ENCODE measurements at places on chromosomes 11 and 22. TPM values are rescaled to one million over a fixed set of nuclear protein-coding genes. Genes with fewer than 3 reads are reported as not detected.

Gene GPHA2
- total RNA-seq, result not detected

Gene F2
- total RNA-seq, result not detected

Gene PSMC3
- total RNA-seq, result 188 TPM

Gene MAP6
- 0.13 TPM for total RNA-seq

Gene CREB3L1
- total RNA-seq, result not detected

Gene CENPM
- 84.9 TPM for total RNA-seq

Gene NXPE1
- total RNA-seq, result not detected

Gene USP35
- total RNA-seq, result 5.5 TPM

Gene OR51B5
- total RNA-seq, result not detected

Gene KCNE3
- not detected for total RNA-seq

Gene PGA5
- not detected for total RNA-seq

Gene DBX1
- not detected for total RNA-seq

Gene ZBED5
- 38.4 TPM for total RNA-seq

Gene CHADL
- total RNA-seq, result not detected

Gene RIBC2
- 12.4 TPM for total RNA-seq

Gene OR2AG1
- total RNA-seq, result not detected

Gene KREMEN1
- total RNA-seq, result 0.13 TPM

Gene PPFIA1
- 44.7 TPM for total RNA-seq

Gene PHETA2
- total RNA-seq, result 3.0 TPM

Gene MN1
- total RNA-seq, result 0.10 TPM

Gene SCGB1C1
- total RNA-seq, result not detected

Gene RASD2
- total RNA-seq, result 0.11 TPM

Gene TSPAN32
- total RNA-seq, result 2.9 TPM

Gene GLB1L3
- 4.8 TPM for total RNA-seq

Gene TESMIN
- total RNA-seq, result 1.7 TPM

Gene SCGB1D4
- not detected for total RNA-seq

Gene PHOX2A
- total RNA-seq, result not detected

Gene FGF4
- not detected for total RNA-seq

Gene TRIM6
- total RNA-seq, result 0.44 TPM

Gene LRRC75B
- 1.3 TPM for total RNA-seq

Gene FAM181B
- not detected for total RNA-seq

Gene MCAT
- total RNA-seq, result 31.0 TPM

Gene CHRM4
- not detected for total RNA-seq

Gene APOBEC3C
- total RNA-seq, result 120 TPM

Gene SLC22A25
- not detected for total RNA-seq

Gene INPP5J
- not detected for total RNA-seq

Gene TYR
- total RNA-seq, result not detected

Gene DENND6B
- total RNA-seq, result 4.3 TPM

Gene XKR3
- total RNA-seq, result not detected

Gene VPS26B
- total RNA-seq, result 35.5 TPM

Gene INS
- not detected for total RNA-seq

Gene GPR83
- 0.19 TPM for total RNA-seq

Gene NCAM1
- 0.11 TPM for total RNA-seq

Gene IGSF9B
- 23.1 TPM for total RNA-seq

Gene C11orf91
- not detected for total RNA-seq

Gene PEX26
- 64.7 TPM for total RNA-seq

Gene TCN2
- total RNA-seq, result not detected

Gene FAM180B
- 0.15 TPM for total RNA-seq

Gene MAPK12
- 12.0 TPM for total RNA-seq

Gene DNAJB7
- total RNA-seq, result not detected

Gene PATE2
- not detected for total RNA-seq

Gene C11orf42
- total RNA-seq, result not detected

Gene OR5B21
- 0.30 TPM for total RNA-seq

Gene EFCAB6
- total RNA-seq, result 0.44 TPM

Gene SLC22A12
- total RNA-seq, result not detected

Gene RAB3IL1
- total RNA-seq, result not detected

Gene MPEG1
- total RNA-seq, result not detected

Gene PIWIL4
- total RNA-seq, result 0.36 TPM

Gene KIAA1671
- total RNA-seq, result 10.6 TPM

Measured in activated CD8-positive, alpha-beta memory T cell treated with anti-CD3 and anti-CD28 coated beads for 36 hours (primary cell).